Placental epithelial cell (primary cell): ENCODE measurements at places on chromosomes 4 and X. TPM values are rescaled to one million over a fixed set of nuclear protein-coding genes. Genes with fewer than 3 reads are reported as not detected.

TCEAL5 gene
- not detected in 2 replicates for total RNA-seq

SLC9A6 gene
- total RNA-seq: 16.9 and 21.9 TPM in 2 replicates

TMEM47 gene
- total RNA-seq: 3.5 and 4.3 TPM in 2 replicates

NAA11 gene
- total RNA-seq: not detected in 2 replicates

NUP62CL gene
- 0.79 and 1.8 TPM in 2 replicates for total RNA-seq

PROM1 gene
- under 0.01 TPM in 1 of 2 replicates, not detected in the other for total RNA-seq

HPGD gene
- total RNA-seq: not detected in 2 replicates

HPSE gene
- total RNA-seq: 4.2 and 11.0 TPM in 2 replicates

VBP1 gene
- 24.3 and 46.4 TPM in 2 replicates for total RNA-seq

VGLL1 gene
- 12.6 and 29.7 TPM in 2 replicates for total RNA-seq

GDI1 gene
- 74.9 and 75.0 TPM in 2 replicates for total RNA-seq

SMIM14 gene
- 22.8 and 53.8 TPM in 2 replicates for total RNA-seq

FAM156A gene
- total RNA-seq: 23.6 and 30.6 TPM in 2 replicates

RBM3 gene
- total RNA-seq: 204 and 375 TPM in 2 replicates

ZDHHC15 gene
- not detected in 2 replicates for total RNA-seq

ARMCX1 gene
- total RNA-seq: 56.1 and 101 TPM in 2 replicates

FAM47A gene
- total RNA-seq: not detected in 2 replicates

ELMOD2 gene
- 29.8 and 50.9 TPM in 2 replicates for total RNA-seq

AVPR2 gene
- total RNA-seq: not detected in 2 replicates

ZMAT1 gene
- under 0.01 and 0.11 TPM in 2 replicates for total RNA-seq

SPATA18 gene
- 14.9 and 20.1 TPM in 2 replicates for total RNA-seq

RXFP1 gene
- not detected in 2 replicates for total RNA-seq

MAML3 gene
- total RNA-seq: 0.43 and 1.2 TPM in 2 replicates

COX7B2 gene
- total RNA-seq: not detected in 2 replicates

SMIM31 gene
- not detected in 2 replicates for total RNA-seq

HTR2C gene
- total RNA-seq: under 0.01 TPM in 1 of 2 replicates, not detected in the other

PHEX gene
- total RNA-seq: 0.65 and 1.2 TPM in 2 replicates

GIMD1 gene
- not detected in 2 replicates for total RNA-seq

XAGE2 gene
- 23.6 and 27.9 TPM in 2 replicates for total RNA-seq

MAD2L1 gene
- total RNA-seq: 4.7 and 7.0 TPM in 2 replicates

CPLX1 gene
- total RNA-seq: not detected in 2 replicates

GRIA2 gene
- total RNA-seq: not detected in 2 replicates

FAM114A1 gene
- 395 and 414 TPM in 2 replicates for total RNA-seq

CASK gene
- 18.5 and 33.4 TPM in 2 replicates for total RNA-seq

STARD8 gene
- 0.11 and 0.39 TPM in 2 replicates for total RNA-seq

MAGEC1 gene
- total RNA-seq: not detected in 2 replicates

WDFY3 gene
- 115 and 128 TPM in 2 replicates for total RNA-seq

HMX1 gene
- total RNA-seq: not detected in 2 replicates
